ENCODE measurements at places on chromosomes 5 and 9. TPM values are rescaled to one million over a fixed set of nuclear protein-coding genes. Genes with fewer than 3 reads are reported as not detected.

CYSRT1 gene
- 1.3 TPM for total RNA-seq

ADAMTS12 gene
- 4.0 TPM for total RNA-seq

ARL10 gene
- total RNA-seq, result 0.56 TPM

RAB14 gene
- total RNA-seq, result 27.5 TPM

GABBR2 gene
- total RNA-seq, result not detected

PPP2R2B gene
- 2.8 TPM for total RNA-seq

PCDHGB6 gene
- 3.7 TPM for total RNA-seq

SHROOM1 gene
- 4.7 TPM for total RNA-seq

LCN10 gene
- total RNA-seq, result not detected

EXOC3 gene
- total RNA-seq, result 19.5 TPM

BARHL1 gene
- not detected for total RNA-seq

SPAG8 gene
- not detected for total RNA-seq

SOHLH1 gene
- total RNA-seq, result not detected

ADAM19 gene
- total RNA-seq, result 0.88 TPM

IL4 gene
- total RNA-seq, result not detected

CDH12 gene
- not detected for total RNA-seq

OR1J2 gene
- total RNA-seq, result not detected

ZNG1A gene
- 50.0 TPM for total RNA-seq

TAF11L2 gene
- not detected for total RNA-seq

PCDHGC5 gene
- total RNA-seq, result 1.8 TPM

GEMIN5 gene
- total RNA-seq, result 23.0 TPM

PCDHGA7 gene
- total RNA-seq, result 4.7 TPM

AGXT2 gene
- total RNA-seq, result not detected

CARD9 gene
- total RNA-seq, result 1.0 TPM

RBM18 gene
- total RNA-seq, result 14.3 TPM

GSN gene
- 127 TPM for total RNA-seq

LHX3 gene
- not detected for total RNA-seq

SPATA31A3 gene
- not detected for total RNA-seq

ARID3C gene
- not detected for total RNA-seq

C5orf58 gene
- total RNA-seq, result not detected
